ENCODE measurements at places on chromosomes 11 and 22.

DNA sequence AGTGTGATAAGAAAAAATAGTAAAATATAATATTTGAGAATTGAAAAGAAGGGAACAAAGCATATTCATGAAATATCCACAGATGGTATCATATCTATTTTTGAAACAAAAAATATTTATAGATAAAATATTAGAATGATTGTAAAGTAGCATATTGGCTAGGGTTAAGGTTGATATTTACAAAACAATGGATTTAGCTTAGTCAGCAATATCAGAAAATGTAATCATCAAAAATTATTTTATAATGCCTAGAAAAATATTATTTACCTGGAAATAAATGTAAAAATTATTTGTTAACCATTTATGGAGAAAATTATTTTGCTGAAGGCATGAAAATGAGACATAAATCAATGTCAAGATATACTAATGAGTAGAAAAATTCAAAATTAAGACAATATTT, 12.8 kb downstream of the FAM111B start:
- no peak for DNase-seq

GRCh38 chr22:34805771-34806170, 260.2 kb upstream of the ISX start:
- no peak for DNase-seq

- peak; percentile 53 for DNase-seq
These were observed 2.5 kb downstream of the RAC2 start for GRCh38 chr22:37241351-37242142.

DNA sequence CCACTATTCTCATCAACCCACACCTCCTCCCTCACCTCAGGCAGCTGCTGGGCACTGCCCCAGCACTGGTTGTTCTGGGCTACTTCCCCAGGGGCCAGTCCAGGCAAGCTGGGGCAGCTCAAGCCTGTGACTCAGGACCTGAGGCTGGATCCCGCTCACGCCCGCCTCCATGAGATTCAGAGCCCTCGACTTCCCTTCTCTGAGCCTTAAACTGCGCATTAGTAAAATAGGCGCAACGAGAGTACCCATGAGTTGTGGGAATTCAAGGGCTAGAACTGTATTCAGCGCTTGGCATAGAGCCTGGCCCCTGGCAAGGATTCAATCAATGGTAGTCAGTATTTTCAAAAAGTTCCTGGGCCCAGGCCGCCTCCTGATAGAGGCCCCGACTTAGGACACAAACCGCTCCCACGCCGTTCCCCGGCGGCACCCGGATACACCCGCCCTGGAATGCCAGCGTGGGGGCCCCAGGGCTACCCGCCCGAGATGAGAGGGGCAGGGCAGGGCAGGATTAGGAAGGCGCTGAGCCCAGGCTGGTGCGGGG, 723 bp upstream of the CD82 start:
- no peak for DNase-seq

DNA sequence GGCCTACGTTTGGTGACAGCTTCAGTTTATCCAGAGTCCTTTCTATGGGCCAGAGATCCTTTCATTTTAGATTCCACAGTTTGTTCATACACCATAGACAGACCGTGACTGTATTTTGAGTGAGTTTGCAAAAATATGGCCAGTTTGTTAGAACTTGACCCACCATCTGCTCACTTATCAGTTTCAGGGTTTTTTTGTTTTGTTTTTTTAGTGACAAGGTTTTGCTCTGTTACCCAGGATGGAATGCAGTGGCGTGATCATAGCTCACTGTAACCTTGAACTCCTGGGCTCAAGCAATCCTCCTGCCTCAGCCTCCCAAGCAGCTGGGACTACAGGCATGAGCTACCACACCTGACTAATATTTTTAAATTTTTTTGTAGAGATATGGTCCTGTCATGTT, 9.1 kb upstream of the CKAP5 start:
- DNase-seq: no peak

DNA sequence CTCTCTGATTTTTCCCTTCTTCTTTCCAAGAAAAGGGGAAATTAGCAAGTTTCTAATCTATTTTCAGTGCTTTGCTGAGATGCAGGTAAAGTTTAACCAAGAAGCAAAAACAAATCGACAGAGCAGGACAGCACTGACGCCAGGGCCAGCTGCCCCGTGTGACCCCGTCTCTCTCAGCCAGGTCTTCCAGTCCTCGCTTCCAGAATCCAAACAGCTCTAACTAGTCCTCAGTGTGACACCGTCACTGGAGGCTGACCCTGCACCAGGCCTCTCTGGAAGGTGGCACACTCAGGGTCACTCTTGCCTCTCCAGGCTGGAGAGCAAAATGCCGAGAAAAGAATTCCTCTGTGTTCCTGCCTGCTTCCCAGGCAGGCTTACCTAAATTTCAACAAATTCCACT, 44.8 kb downstream of the SHANK2 start:
- no peak for DNase-seq

- no peak for DNase-seq
These were observed 79.9 kb downstream of the MPPED1 start for GRCh38 chr22:43491737-43492136.

GRCh38 chr22:43777286-43777685, 34.8 kb downstream of the EFCAB6 start:
- no peak for DNase-seq

GRCh38 chr11:133896028-133896427, 50.7 kb upstream of the SPATA19 start:
- no peak for DNase-seq

DNA sequence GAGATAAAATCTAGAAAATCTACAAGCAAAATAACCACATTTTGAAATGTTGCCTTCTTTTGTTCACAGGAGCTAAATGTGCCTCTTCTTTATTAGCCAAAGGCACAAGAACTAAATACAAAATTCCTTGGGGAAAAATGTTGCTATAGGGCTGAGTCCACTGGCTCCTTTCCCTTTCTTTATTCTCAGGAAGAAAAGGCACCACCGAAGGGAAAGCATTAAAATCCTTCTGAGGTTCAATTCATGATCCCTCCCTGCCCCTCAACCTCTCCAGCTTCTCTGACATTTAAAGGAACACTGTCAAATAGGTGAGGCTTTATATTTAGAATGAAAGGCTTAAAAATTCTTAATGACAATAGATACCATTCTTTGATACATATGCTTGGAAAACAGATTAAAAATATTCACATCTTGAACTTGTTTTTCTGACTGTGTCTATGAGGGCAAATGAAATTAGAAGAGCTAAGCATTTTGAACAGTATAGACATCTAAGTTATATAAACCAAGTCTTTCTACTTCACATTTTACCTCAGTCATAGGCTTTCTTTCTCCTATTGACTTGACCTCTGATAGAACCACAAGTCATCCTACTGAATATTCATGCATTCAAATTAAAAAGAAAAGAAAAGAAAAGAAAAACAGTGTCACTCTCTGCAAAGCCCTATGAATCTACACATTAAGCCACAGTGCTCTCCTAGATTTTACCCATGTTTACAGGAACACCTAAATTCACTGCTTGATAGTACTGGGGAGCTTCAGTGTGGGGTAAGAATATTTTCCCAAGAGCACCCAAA, 148.2 kb downstream of the MAML2 start:
- DNase-seq: no peak

DNA sequence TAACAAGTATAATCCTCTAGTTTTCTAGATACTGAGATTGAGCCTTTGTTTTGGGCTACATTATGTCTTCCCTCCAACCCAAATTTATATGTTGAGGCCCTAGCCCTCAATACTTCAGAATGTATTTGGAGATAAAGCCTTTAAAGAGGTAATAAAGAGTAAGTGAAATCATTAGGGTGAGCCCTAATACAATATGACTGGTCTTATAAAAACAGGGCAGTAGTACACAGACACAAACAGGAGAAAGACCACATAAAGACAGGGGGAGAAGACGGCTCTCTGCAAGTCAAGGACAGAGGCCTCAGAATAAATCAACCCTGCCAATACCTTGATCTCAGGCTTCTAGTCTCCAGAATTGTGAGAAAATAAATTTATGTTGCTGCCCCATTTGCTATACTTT, 6.3 kb downstream of the OR10V1 start:
- DNase-seq: no peak

- no peak for DNase-seq
These were observed 340.1 kb downstream of the MN1 start for GRCh38 chr22:27461470-27461869.

- no peak for DNase-seq
These were observed 324.8 kb downstream of the DYNC2H1 start for GRCh38 chr11:103434073-103434411.

DNA sequence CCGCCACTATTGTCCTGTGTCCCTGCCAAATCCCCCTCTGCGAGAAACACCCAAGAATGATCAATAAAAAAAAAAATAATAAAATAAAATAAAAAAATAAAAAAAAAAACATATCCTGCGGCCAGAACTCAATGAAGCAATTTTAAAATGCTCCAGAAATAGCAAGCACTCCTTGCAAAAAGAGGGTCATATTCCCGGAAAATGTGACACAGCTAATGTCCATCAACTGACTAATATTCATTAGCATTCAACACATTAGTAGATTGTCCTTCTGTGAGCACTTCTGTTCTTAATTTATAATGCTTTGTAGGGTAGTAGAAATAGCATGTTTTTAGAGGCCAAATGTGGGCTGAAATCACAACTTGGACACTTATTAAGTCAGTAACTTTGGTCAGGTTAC, 252.3 kb upstream of the SESN3 start:
- no peak for DNase-seq

DNA sequence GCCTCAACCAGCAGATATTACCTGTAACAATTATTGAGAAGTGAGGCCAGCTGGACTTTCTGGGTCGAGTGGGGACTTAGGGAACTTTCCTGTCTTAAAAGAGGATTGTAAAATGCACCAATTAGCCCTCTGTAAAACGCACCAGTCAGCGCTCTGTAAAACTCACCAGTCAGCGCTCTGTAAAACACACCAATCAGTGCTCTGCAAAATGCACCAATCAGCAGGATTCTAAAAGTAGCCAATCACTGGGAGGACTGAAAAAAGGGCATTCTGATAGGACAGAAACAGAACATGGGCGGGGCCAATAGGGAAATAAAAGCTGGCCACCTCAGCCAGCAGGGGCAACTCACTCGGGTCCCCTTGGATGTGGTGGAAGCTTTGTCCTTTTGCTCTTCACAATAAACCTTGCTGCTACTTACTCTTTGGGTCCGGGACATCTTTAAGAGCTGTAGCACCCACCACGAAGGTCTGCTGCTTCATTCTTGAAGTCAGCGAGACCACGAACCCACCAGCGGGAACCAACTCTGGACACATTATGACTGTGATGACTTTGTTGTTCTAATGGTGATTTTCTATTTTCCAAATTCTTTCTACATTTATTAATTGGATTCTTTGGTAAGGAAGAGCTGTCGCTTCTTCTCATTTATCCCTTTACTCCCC, 40.2 kb upstream of the FGF3 start:
- DNase-seq: no peak

- no peak for DNase-seq
These were observed 41.9 kb upstream of the EMID1 start for GRCh38 chr22:29163808-29164207.

GRCh38 chr11:72173291-72173690, 18.6 kb upstream of the FOLR1 start:
- no peak for DNase-seq

- no peak for DNase-seq
These were observed 103.7 kb downstream of the LRRC32 start for GRCh38 chr11:76566811-76567210.

GRCh38 chr11:26028393-26028911, 303.5 kb upstream of the ANO3 start:
- no peak for DNase-seq

DNA sequence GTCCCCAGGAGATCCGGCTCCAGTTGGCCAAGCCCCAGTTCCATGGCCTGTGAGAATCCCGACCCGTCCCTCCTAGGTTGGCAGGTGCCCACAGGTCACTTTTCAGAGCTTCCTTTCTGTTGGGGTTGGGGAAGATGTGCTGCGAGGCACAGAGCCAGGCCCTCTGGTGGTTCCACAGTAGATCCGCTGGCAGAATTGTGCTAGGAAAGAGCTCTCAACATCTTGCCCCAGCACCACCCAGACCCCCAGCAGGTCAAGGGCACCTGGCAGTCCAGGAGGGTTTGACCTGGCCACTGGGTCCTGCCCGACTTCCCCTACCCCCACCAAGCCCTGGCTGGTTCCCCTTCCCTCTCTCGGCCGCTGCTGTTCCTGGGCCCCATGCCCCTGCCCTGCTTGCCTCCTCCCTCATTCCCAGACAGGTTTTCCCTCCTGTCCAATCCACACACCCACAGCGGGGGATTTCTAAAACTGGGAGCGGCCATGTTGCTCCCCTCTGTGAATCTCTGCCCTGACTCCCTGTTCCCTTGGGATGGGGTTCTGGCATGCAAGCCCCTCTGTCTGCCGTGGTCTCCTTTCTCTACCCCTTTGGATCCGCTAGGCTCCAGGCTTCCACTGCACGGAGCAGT, 26.2 kb upstream of the GCAT start:
- DNase-seq: no peak

DNA sequence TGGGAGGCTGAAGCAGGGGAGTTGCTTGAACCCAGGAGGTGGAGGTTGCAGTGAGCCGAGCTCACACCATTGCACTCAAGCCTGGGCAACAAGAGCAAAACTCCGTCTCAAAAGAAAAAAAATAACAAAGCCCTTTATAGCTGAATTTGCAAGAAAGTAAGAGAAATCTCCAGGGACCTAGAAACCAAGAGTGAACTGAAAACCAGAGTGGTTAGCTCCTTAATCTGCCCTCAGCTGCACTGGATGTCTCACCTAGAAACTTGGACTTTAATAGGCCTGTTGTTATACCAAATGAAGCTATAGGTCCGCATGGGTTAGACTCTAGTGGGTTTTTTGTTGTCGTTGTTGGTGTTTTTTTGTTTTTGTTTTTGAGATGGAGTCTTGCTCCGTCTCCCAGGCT, 4.1 kb downstream of the NEU3 start:
- DNase-seq: no peak

- no peak for DNase-seq
These were observed 66.7 kb downstream of the MYEOV start for GRCh38 chr11:69360606-69361005.

GRCh38 chr11:131845255-131845654, 474.8 kb downstream of the NTM start:
- no peak for DNase-seq

DNA sequence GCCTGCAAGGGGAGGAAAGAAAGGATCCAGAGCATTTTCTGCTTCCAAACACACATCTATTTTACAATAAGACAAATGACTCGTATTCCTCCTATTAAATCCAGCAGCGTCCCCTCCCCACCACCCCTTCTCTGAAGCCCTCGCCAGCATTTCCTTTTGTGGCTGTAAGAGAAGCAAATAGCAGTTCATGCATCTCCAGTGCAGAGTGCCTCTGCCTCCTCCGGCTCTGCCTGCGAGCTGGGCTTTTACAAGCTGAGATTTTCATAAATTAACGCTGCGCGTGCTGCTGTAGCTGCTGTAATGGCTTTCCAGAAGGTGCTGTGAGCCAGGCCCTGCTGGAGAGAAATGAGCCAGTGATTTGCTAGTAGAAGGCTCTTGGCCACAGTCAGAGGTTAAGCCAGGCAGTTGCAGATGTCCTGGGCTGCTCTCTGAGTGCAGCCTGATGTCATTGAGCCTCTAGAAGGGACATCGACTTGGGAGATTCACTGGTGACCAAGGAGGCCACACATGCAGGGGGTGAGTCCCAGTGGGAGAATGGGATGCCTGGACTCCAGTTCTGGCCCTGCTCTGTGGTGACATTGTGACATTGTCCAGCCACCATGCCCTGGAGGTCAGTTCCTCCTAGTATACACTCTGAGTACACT, 134.5 kb upstream of the NAV2 start:
- no peak for DNase-seq
